ENCODE measurements at places on chromosomes 1 and 21.

GRCh38 chr1:217048104-217048707 lies 325.0 kb upstream of the ESRRG start:
- no peak for DNase-seq

GRCh38 chr1:206663832-206664652 lies 20.7 kb upstream of the MAPKAPK2 start:
- peak; percentile 36 for DNase-seq

- DNase-seq, result no peak
Measured at GRCh38 chr1:48547561-48548220, 75.7 kb upstream of the SPATA6 start.

DNA sequence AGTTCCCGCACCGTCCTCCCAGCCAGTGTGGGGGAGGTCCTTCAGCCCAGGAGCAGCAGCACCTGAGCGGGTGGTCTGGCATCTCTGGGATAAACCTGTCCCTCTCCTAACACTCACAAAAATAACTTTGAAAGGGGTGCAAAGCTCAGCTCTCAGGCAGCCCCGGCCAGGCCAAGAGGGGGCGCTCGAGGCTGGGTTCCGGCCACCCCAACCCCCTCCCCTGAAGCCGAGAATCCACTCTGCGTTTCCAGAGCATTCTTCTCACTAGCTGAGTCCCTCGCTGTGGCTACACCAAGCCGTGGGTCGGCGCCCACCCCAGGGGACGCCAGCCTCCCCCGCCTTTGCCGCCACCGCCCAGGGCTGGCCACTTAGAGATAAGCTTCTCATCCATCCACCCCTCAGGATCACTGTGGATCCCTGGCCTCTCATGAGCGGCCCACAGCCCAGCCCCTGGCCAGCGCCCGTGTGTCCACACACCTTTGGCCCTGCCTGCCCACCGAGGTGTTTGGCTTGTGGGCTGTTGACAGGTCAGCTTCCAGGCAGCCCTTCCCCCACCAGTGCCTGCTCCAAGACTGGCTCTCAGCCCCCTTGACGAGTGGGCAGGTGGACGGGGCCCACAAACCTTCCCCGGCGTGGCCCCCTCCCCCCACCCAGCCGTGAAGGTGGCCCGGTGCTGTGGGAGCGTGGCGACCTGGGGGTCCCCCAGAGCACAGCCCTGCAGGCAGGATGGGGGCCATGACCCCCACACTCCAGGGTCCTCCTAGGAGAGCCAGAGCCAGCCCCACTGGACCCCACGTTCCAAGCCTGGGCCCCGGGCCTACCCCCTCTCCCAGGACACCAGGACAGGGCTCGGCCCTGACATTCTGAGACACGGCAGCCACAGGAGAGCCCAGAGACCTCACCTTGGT lies 1.9 kb downstream of the FTCD start:
- DNase-seq, result no peak

DNA sequence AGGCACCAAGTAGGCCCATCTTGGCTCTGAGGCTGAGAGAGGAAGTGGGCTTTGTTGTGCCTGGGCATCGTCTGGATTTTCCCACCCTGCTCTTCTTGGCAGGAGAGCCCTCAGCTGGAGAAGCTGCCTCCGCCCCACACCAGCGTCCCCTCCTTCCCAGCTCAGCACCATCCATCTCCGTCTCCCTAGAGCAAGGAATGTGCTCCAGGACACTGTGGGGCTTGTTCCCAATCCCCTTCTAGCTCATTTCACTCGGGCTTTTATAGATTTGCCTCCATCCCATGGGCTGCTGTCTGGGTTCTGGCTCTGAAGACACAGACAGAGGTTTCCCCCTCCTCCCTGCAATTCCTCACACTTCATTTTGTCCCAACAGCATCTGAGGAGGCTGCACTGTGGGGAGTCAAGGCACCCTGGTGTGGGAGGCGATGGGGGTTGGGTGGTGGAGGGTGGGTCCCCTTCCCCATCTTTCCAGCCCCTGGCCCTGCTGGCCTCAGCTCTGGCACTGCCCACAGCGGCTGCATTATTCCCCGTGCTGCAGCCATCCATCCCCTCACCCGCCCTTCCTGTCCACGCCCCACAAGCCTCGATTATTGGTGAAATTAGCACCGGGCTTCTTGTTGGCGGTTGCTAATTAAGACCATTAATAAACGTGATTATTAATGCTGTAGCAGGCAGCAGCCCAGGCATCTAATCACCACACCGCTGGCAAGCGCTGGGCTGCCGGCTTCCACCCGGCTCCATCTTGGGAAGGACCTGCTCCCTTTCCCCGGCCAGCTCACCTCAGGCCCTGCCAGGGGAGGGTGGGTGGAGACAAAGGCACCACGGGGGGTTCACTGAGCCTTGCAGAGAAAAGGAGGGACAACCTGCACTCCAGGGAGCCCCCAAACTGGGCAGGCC lies 21.7 kb downstream of the RHBG start:
- DNase-seq, result no peak

DNA sequence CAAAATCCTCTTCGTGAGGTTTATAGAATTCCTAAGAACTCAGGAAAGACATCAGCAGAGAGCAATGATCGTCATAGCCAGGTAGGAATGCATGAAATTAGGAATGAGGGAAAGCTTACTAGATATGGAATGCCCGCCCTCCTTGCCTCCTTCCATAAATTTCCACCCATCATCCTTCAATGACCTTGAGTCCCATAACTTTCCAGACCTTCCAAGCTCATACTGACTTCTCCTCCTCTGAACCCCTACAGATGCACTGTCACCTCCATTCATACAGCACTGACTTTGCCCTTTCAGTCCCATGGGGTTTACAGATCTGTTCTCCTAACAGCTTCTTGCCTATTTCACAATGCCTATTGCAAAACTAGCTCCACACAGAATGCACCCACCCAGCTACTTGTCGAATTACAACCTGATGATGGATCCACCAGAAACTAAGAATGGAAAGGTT lies 23.8 kb upstream of the PPP1R15B start:
- DNase-seq, result no peak

DNA sequence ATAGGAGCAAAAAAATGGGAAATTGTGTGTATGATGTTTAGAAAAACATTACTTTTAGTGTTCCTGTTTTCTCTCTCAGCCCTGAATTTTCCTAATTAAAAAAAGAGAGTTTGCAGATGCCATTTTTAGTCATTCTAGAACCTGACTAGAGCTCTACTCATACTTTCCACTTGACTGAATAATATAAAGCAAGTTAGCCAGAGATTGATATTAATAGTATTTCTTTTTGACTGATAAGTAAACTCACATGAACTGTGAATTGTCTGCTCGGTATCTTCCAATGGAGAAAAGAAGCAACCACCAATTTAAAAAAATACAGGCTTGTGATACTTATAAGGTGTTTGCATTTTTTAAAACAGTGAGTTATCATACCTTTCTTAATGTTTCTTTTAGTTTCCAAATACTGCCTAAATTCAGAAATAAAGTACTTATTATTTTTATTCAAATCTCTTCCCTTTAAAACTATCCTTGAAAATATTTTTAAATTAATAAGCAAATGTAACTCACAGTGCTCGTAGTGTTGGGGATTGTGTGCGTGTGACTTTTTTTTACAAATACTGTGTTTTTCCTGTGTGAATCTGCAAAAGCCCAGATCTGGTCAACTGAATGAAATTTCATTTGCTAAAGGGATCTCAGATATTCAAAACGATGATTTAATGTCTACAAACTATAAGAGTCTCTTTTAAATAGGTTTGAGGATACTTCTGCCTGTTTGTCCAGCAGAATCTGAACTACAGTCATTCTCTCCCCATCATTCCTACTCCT lies 9.8 kb downstream of the RAP1A start:
- DNase-seq, result no peak

GRCh38 chr1:41434306-41434705 lies 50.2 kb downstream of the EDN2 start:
- no peak for DNase-seq

GRCh38 chr1:160232911-160233310 lies 27.7 kb downstream of the PEA15 start:
- DNase-seq, result no peak

DNA sequence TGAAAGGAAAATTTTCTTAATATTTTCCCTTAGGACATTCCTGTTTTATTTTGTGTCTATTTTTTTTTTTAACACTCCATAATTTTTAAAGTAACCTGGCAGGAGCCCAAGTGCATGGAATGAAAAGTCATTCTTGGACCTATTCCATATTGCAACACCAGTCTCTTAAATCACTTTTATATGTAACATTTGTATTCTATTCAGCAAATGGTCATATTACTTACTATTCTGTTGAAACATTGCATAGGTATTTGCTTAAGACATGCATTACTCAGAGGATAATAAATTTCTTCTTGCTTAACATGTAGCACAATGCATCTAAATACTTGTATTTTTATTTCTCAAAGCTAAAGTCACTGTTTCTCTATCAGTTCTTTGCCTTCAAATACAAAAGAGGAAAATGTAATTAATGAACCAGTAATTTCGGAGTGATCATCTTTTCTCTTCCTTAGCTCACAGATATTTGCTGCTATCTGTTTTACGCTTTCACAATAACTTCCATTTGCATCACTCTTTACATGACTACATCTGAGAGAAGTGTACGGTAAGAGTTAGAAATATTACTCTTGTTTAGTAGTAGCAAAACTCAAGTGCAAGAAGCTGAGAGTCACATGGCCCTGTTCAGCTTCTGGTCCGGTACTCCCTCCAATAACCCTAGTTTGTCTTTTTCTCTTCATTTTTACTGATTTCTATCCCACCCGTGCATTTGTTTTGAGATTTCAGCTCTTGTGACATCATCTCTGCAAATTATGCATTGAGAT lies 394.8 kb downstream of the USP25 start:
- DNase-seq, result no peak

GRCh38 chr1:12454406-12455391 lies 163.3 kb downstream of the DHRS3 start:
- DNase-seq, result no peak

GRCh38 chr1:6330410-6330911 lies 63.1 kb downstream of the ACOT7 start:
- no peak for DNase-seq

DNA sequence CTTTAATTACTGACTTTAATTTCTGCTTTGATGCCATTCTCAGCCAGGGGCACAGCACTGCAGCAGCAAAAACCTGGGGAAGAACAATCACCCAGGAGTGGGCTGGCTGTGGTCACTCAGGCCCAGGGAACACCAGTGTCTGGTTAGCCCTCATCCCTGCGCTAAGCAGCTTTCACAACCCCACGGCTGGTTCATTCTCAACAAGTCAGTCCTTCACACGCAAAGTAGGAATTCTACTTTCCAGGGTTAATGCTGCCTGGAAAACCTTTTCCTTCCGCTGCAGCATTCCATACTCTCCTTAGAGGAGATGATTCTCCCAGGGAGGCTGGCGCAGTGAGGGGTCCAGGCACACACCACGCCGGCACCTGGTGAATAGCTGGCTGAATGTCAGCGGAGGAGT lies 24.3 kb upstream of the KCNE1 start:
- DNase-seq, result no peak

DNA sequence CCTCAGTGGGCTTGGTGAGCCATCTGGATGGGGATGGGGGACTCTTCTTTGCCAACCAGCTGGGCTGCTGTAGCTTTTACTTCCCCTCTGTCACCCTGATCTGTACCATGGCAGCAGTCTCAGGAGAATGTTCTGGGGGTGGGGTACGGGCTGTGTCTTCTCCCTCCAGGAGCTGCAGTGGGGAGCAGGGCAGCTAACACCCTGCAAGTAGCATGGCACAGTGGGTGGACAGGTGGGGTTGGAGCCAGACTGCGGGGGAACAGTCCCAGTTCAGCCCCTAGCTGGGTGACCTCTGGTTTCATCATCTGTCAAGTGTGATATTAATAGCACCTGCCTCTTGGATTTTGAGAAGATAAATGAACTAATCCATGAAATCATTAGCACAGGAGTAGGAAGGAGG lies 3.1 kb downstream of the NFASC start:
- no peak for DNase-seq

- DNase-seq, result no peak
Measured at GRCh38 chr21:14687268-14687625, 141.1 kb upstream of the SAMSN1 start.

DNA sequence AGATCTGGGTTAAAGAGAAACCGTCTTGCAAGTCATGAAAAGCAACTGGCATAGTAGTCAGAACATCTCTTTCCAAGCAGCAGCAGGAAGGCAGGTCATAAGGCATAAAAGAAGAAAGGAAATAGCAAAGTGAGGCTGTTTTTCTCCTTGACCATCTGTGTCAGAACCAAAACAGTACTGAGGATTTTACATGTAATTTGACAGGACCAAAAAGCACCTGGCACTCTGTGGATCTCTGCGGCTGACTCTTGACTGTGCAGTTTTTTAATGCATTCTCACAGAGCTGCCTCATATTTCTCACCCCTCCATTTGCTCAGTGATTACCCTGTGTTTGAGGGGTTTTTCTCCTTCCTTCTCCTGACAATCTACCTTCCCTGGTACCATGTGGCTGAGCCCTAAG lies 17.7 kb downstream of the TBX15 start:
- DNase-seq, result no peak

DNA sequence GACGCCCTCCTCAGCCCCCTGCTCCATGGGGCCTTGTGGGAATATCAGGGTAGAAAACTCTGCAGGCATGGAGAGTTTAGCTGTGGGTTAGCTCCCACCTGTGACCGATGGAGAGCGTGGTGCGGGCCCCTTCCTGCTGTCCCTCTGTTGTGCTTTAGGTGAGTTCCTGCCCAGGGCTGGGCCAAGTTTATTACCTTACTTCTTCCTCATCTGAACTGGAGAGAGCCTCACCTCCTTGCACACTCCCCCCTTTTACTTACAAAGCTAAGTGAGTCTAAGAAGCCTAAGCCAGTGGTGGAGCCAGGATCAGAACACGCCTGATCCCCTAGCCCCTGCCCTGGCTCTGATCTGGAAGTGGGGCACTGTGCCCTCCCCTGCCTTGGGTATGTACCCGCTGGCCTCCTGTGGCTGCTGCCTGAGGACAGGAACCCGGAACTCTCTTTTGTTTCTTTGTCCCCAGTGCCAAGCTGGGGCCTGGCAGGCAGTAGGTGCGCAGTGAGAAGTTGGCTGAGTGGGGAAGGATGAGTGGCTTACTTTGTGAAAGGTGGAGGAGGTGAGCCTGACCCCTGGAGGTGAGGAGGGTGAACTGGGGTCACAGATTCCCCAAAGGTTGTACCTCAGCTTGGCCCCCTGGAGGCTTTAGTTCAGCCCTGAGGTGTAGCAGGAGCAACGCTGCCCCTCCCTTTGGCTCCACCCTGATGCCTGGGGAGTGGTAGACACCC lies 32.9 kb downstream of the ARHGEF10L start:
- no peak for DNase-seq

- no peak for DNase-seq
Measured at GRCh38 chr1:181759481-181759880, 276.2 kb downstream of the CACNA1E start.

GRCh38 chr1:24293392-24294227 lies 25.5 kb upstream of the GRHL3 start:
- DNase-seq, result no peak

GRCh38 chr1:54400329-54400728 lies 5.9 kb downstream of the SSBP3 start:
- DNase-seq, result no peak

Measured in stimulated activated CD8-positive, alpha-beta memory T cell treated with anti-CD3 and anti-CD28 coated beads, Interleukin-7, amount 100 ng/mL, for 1 hour (primary cell).